ENCODE measurements at places on chromosomes 1 and 21. TPM values are rescaled to one million over a fixed set of nuclear protein-coding genes. Genes with fewer than 3 reads are reported as not detected.
A peak's percentile ranks its signal among the peaks of the same experiment; 100 is the strongest.

Gene PALMD
- total RNA-seq = 6.9 TPM

Gene KRTAP15-1
- not detected for total RNA-seq

Gene GSTM5
- 5.4 TPM for total RNA-seq

Gene POTED
- not detected for total RNA-seq

Gene SAMSN1
- 1.3 TPM for total RNA-seq

Gene TCP10L
- total RNA-seq = 0.29 TPM

GRCh38 chr1:93668951-93669350 lies 12.7 kb downstream of the BCAR3 start:
- DNase-seq = no peak

DNA sequence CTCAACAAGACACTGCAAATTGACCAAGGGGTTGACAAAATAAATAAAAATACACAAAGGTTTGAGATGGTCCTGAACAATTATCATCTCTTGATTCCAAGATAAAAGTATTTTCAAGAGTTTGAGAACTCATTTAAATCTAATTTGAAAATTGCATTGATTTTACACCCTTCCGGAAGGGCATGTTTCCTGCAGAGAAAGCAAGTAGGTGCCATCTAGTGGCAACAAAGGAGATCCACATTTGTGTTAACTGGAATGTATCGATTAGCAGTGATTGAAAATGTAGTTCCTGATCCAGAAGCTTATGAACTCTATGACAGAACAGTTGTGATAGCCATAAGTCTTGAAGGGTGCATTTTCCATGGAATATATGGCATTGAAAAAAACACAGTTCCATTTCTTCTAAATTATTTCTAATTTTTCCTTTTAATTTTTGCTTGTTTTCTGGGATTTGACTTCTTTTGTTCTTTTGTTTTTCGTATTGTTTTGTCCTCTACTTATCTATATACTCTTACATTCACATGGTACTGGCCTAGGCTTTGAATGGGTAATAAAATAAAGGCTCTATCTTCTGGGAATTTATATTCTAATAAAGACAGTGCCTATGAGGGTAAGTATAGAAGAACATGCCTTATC lies 143.7 kb downstream of the DNM3 start:
- no peak for DNase-seq

GRCh38 chr1:206856674-206857464 lies 8.6 kb upstream of the IL20 start:
- no peak for DNase-seq

DNA sequence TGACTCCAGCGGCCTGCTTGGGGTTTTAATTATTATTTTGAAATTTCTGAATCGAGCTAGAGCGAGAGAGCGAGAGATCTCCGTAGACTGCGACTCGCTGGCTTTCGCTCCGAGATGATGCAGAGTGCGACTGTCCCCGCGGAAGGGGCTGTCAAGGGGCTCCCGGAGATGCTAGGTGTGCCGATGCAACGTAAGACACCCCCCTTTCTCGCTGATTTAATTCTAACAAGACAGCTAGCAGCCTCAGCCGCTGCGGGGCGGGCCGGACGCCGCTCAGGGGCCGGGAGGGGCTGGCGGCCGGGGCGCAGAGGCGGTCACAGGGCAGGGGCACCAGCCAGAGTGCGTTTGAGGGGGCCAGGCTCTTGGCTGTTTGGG lies 339 bp downstream of the LHX4 start:
- DNase-seq = no peak

DNA sequence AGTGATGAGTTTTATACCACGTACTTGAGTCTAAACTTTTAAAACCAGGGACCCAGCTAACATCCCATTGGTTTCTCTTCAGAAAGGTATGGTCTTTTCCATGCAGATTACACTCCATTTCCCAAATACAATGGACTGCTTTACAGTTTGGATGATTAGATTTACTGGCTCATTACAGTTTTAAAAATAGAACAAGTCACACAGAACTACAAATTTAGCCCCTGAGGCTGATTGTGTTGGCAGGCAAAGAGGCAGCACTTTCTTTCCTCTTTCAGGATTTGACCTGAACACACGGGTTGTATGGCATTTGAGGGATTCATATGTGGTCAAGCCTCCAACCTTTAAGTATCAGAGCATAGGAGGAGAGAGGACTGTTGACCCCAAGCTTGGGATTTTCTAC lies 21.8 kb upstream of the VTCN1 start:
- DNase-seq = no peak

DNA sequence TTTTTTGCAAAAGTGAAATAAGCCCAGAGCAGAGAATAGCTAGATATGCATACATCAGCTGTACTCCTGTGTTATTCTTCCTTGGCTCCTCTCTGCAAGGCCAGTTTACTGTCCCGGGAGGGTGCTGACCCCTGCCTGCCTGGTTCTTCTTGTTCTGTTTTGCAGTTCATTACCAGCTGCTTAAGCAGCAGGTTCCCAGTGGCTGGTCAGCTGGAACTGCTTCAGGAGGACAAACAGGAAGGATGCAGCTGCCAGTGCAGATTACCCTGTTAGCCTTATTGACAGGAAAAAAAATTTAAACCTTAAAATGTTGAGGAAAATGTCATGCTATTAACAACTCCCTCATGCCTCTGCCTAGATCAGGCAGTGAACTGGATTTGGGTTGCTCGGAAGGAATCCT lies 16.0 kb upstream of the LRIG2 start:
- DNase-seq = peak; percentile 66

- DNase-seq = no peak
Measured at GRCh38 chr1:35642471-35642955, 1.2 kb upstream of the PSMB2 start.

DNA sequence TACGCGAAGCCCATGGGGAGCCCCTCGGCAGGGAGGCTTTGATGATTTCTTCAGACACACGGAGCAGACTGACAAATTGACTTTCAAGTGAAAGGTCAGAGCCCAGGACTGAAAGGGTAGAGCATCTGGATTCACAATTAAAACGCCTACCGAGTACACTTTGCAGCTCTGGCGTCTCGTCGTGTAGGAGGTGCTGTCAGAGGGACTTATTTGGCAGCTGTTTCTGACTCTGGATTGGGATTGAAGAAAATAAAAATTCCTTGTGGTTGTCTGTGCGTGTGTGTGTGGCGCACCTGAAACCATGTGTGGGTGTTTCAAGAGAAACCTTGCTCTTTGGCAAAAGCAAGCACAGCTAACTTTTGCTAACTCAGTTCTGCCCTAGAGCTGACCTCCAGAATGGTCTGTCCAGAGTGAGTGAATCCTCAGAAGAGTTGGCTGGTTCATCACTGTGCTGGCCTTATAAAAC lies 348.7 kb downstream of the HLX start:
- no peak for DNase-seq

DNA sequence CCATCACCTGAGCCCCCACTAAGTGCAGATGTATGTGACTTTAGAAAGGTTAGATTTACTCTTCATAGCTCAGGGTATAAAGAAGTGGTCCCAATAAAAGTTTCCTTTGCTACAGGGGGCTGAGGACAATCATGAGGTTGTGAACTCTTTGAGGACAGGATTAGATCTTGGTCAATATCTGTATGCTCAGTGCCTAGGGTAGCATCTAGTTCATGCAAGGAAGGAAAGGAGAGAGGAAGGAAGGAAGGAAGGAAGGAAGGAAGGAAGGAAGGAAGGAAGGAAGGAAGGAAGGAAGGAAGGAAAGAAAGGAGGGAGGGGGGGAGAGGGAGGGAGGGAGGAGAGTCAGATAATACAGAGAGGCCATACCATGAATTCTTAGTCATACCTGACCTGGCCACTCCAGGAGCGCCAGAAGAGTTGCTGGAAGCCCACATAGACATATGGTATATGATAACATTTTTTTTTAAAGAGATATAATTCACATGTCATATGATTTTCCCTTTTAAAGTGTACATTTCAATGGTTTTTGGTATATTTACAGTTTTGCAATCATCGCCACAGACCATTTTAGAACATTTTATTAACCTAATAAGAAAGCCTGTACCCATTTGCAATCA lies 9.7 kb upstream of the CSRP1 start:
- DNase-seq = no peak

DNA sequence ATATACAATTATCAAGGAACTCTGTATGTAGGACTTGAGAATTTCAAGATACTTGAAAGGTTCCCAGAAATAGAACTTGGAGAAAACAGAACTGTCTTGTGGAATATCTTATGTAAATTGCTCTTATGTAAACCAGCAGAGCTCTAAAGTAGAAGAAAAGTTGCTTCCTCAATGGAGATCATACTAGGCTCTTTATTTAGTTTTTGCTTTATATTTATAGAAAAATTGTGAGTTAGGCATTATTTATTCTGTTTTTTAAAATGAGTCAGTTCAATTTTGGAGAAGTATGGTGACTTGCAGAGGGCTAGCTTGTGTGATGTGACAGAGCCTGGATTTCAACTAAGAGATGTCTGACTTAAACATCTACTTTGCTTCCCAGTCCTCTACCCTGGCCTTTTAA lies 40.4 kb downstream of the ATP6V1G3 start:
- no peak for DNase-seq

DNA sequence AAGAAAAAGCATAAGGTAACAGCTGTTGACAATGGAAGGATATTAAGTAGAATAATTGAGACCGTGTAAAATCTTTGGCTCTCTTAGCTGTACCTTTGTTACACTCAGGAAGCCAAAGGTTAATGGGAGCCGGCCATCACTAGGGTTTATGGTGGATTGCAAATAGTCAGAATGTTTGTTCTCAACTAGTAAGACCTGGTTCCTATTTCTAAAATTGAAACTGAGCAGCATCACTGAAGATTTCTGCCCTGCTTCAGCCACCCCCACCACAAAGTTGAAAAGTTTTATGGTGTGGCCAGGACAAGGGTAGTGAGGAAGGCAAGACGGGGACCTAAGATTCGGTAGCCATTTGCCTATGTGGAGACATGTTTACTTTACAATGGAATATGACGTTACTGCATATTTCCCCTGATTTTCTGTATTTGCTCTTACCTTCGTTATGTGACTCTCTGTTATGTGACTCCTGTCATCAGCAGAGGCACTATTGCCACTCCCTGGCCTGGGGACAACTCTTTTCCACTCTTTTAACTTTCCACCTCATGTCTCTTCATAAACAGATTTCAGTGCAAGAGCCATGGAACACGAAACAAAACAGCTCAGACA lies 41.4 kb upstream of the KIF1B start:
- no peak for DNase-seq

DNA sequence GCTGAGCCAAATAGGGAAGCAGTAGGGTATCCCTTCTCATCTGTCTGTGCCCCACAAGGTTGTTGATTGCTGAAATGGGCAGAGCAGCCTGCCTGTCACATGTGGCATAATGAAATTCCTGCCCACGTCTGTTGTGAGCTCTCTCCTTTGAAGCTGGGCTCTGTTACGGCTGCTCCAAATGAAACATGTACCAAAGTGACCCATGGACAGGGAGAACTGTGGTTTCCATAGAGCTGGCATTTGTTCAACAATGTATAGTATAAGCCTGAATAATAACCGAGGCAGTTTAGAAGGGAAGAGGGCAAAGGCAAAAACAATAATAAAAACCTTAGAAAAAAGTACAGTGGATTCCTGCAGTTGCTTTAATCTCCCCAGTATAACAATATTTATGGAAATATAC lies 149.7 kb downstream of the LYPLAL1 start:
- no peak for DNase-seq
